ENCODE measurements at places on chromosomes 6 and 20.
A peak's percentile ranks its signal among the peaks of the same experiment; 100 is the strongest.

DNA sequence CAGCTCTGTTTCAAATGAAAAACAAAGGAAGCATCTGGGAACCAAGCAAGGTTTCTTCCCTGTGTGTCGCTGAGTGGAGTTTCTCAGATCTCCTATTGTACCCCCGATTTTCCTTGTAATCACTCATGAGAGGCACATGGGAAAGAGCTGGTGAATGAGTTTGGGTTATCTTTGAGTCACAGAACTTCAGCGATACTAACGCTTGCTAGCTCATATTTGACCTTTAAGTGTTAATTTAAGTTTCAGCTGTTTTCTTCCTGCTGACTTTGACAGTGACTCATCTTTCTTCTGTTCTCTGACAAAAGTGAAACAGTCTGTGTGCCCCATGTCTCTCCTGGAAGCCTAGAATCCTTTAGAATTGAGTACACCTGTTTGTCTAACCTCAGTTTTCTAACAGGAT, 261.1 kb upstream of the RGS17 start:
- DNase-seq: no peak

- no peak for DNase-seq
These were observed 100.7 kb upstream of the PTPN1 start for GRCh38 chr20:50409495-50409894.

- no peak for DNase-seq
These were observed 16.3 kb upstream of the RPP40 start for GRCh38 chr6:5020142-5020541.

DNA sequence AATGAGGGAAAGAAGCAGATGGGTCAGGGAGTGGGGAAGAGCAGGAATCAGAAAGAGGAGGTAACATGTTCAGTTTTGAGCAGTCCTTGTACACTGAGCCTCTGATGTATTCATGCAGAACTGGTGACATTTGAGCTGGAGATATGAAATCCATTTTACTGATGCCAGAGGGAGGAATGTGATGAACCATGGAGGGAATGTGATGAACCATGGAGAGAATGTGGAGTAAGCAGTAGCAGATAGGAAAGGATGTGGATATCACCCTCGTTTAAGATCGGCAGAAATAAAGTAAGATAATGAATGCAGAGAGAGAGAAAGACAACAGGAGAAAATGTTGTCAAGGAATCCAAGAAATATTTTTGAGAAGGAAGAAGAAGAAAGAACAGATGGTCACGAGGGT, 231.6 kb downstream of the TBXT start:
- no peak for DNase-seq

- DNase-seq: peak; percentile 62
These were observed 117.6 kb downstream of the EPB41L2 start for GRCh38 chr6:130945401-130945919.

DNA sequence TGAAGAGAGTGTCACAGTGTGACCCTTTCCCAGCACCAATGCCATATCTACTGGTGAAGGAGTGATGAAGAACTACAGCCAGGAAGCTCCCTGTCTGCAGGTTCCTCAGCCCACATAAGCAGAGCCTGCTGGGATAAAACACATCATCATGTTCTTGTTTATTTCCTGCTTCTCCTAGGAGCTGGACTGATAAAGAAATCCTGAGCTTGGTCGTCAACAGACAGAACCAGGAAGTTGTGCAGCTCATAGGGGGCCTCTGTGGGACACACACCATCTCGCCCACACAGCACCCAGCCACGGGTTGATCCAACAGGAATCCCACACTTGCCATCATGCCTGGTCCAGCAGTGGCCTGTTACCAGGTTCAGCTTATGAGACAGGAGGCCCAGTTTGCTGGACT, 2.8 kb upstream of the CSTL1 start:
- DNase-seq: no peak

GRCh38 chr20:63183422-63184146, 32.3 kb downstream of the YTHDF1 start:
- DNase-seq: no peak

DNA sequence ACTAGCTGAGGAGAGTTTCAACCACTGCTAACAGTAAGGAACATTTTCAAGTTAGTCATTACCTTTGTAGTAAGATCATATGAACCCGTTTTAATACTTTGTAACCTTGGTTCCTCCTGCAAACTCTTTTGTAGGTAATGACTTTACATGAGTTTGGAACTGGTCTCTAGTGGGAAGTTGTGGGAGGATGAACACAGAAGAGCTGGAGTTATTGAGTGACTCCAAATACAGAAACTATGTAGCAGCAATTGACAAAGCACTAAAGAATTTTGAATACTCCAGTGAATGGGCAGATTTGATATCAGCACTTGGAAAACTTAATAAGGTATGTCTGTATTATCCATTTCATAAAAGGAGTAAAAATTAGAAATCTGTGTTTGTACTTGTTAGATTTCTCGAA, 29.3 kb downstream of the DOP1A start:
- no peak for DNase-seq

DNA sequence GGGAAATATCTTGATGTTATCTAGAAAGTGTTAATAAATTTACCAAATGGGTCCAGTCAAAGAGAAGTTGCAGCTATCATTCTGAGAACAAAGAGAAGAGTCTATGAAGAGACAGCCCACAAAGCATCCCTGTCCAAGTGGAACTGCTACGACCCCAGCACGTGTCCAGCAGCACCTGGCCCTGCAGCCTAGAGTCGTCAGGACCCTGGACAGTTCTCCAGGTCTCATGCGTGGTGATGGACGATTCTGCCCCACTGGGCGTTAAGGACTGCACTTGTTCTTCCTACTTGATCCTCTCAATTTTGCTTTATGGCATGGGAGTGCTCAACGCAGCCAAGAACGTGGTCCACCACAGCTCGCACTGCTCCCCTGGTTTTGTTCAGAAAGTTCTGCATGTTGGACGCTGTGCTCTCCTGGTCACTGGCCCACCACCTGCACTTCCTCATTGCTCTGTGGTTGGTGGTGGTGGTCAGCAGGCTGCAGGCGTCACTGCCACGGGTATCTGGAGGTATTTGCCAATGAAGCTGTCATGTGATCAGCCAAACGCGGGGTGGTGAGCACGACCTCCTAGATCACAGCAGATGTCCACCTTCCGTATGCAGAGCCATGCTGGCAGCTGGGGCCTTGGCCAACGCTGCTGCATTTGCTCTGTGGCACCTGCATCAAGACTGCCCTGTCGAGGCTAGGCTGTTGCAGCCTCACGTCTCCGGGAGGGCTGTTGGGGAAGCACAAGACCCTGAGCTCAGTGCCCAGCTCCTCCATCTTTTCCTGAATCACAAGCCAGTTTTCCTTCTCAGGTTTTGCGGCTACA, 356.4 kb downstream of the CDH4 start:
- DNase-seq: no peak

DNA sequence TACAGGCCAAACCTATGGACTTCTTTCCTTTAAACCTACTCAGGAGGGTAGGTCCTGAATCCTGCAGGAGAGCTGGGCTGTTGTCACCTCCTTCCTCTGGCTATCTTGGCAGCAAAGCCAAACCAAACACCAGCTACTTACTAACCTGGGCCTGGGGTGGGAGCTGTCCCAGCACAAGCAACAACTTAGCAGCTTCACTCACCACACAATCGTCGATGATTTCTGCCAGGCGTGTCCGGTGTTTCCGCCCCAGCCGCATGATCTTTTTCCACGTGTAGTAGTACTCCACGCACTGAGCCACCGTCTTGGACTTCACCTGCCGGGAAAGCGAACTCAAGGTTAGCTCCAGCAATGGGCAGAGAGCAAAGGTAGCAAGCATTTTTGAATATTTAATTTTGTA, 25.4 kb upstream of the MRPS10 start:
- no peak for DNase-seq

DNA sequence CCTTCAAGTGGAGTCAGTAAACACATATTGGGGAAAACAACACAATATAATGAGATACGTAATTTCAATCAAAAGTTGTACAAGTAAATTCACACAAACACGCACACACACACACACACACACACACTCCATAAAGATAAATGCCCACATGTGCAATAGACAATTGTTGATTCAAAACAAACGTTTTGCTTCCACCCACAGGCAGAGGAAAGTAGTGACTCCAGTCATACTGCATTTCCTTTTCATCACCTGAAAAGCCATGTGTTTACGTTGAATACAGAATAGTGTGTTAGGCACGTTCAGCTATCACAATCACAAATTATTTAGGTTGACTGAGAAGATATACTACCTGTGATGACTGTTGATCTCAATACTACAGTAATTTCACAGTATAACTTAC, 443.8 kb upstream of the MANEA start:
- DNase-seq: no peak

DNA sequence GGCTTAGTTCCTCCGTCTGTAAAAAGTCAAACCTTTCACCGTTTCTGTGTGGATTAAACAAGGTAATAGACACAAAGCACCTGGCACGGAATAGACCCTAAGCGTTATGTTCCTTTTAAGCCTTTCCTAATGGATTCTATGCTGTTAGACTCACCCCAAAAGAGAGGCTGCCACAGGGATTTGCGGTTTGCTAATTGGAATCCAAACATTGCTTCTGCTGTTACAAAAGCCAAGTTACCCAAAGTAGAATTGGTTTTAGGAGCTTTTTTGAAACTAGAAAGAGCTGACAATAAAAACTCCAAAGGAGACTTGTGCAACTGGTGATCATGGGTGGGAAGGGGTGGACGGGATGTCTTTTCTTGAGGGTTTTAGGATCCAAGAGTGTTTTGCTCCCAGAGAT, 178.0 kb downstream of the BMP7 start:
- DNase-seq: no peak

DNA sequence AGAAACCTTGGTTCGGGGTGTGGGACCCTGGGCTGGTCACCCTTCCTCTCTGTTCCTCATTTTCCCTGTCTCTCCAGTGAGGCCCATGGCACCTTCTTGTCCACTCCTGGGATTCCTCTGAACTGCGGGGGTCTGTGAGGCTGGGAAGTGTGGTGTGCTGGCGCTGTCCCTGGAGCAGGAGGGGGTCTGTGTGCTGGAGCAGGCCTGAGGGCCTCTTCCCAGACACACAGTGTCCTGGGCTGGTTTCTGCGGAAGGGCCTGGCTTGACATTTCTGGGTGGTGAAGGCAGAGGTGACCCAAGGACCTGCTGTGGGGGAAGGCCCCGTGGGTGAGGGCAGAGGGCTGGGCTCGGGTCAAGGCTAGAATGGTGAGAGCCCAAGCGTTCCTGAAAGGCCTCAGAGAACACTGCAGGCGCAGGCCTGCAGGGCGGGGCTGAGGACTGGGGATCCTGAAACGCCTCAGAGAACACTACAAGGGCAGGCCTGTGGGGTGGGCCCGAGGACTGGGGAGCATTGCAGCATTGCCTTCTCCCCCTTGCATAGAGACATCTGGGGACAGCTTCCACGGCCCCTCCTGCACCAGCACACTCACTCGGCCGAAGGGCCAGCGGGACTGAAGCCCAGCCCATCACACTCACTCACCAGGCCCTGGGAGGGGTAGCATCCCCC, 10.6 kb upstream of the BAK1 start:
- no peak for DNase-seq

DNA sequence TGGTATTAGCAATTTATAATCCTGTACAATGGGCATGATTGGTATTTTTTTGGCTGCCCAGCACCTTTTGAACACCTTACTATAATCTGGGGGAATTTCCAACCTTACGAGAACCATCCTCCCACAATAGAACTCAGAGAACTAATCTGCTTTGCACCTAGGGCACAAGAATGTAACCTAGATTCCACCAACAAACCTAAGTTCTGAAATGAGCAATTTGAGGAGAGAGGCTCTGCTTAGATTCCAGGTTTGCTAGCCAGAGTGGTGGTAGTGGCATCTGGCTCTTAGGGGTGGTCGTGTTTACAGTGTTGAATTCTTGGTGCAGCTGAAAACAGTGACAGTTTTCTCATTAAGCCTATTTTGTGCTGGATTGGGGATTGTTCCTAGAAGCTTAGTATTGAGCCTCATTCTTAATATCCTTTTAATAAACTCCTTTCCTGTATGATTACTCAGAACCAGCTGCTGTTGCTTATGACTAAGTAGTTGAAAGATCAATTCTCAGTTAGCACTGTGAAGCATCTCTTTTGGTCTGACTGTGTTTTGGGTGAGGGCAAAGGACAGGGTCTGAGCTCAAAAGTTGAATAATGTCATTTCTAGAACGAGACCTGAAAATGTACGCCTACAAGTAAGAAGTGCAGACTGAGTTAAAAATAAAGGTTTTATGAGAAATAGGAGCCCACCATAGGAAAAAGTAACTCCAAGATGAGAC, 385.6 kb downstream of the CDKAL1 start:
- no peak for DNase-seq

DNA sequence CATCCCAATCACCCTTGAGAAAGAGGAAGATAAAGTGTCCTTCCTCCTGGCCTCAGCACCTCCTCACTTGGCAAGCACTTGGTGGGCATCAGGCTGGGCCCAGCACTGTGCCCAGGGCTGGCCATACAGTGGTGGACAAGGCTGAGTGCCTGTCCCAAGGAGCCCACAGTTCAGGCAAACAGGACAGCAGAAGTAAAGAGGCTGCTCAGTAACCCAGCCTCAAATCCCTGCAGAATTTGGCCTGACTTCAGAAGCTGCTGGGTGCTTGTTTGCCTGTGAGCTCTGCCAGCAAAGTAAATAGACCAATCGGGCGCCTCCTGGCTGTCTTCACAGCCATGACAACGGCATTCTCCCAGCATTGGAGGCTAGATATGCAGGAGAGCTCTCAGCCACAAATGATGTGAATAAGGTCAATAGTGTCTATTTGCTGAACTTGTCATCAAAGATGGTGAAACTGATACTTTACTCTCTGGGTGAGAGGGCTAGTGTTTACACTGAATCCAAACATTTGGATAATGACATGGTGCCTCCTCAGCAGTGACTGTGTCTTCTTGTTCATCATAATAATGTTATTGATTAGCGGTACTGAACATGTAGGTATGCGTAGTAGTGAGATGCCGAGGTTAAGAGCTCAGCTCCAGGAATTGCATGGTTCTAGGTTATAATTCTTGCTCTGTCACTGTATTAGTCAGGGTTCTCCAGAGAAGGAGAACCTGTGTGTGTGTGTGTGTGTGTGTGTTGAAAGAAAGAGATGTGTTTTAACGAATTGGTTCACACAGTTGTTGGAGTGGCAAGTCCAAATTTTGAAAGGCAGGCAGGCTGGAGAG, 36.9 kb upstream of the FANCE start:
- peak; percentile 36 for DNase-seq

All from pulmonary artery endothelial cell (primary cell).